ENCODE measurements at places on chromosomes 12 and 14.

DNA sequence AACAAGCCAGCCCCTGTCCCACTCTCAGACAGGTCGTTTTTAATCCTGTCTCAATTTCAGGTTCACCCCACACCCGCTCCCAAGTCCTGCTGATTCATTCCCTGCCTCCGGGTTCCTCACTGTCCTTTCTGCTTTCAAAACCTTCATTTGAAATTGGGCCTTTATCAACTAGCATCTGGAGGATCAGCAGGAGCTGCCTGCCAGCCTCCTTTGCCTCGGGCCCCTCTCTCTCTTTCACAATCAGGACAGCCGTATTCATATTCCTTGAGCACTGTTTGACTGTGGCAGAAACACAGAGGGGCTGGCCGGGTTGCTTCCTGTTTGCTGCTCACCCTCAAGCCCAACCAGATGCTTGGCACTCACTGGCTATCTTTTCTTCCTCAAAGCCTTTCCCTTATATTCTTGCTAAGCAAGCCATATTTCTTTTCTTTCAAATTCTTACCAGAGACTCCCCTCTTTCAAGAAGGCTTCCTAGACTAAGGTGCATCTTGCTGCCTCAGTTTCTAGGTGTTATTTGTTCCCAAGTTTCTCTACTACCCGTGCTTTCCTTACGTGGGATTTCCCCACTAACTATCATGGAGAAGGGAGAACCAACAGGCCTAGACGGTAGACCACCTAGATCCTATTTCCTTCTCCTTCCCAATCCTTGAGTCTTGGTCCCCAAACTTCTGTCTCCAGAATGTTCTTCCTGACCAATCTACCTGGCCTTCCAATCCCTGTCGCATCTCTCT lies 3.0 kb downstream of the GALNT6 start:
- no peak for DNase-seq

DNA sequence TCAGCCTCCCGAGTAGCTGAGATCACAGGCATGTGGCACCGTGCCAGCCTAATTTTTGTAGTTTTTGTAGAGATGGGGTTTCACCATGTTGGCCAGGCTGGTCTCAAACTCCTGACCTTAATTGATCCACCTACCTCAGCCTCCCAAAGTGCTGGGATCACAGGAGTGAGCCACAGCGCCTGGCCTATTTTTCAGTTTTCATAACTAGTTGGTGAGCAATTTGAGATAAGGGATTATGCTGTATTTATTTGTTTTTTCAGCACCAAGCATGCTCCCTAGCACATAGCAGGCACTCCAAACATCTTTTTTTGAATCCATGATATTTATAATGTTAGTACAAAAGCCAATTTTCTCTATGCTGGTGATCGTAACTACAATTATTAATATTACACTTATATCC lies 541.2 kb downstream of the SNAPC1 start:
- no peak for DNase-seq

DNA sequence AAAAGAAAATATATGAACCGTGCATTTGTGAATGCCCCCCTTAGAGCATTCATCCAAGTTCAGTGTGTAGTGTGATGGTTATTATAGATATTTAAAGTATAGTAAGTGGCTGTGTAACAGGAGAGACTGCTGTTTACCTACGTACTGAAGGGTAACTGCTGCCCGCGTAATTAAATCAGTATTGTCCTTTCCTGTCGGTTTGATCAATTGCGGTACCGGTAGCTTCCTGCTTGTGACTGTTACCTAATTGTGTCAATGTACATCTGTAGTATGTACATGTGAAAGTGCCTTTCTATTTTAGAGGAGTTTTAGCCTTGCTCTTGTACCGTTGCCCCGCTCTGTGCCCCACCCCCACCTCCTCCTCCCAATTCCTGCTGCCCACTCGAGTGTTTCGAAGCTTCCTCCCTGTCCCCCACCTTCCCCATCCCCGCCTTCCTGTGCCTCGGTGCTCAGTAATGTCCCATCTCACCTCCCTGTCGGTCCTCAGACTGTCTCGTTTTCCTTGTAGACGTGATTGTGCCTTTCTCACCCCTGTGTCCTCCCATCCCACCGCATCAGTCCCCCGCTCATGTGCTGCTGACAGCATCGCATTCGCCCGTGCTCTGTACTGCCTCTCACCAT lies 75.0 kb downstream of the KICS2 start:
- DNase-seq: no peak

- no peak for DNase-seq
Observed at GRCh38 chr14:54291491-54292191, 105.2 kb upstream of the CDKN3 start.

GRCh38 chr12:98738002-98738401 lies 92.9 kb downstream of the APAF1 start:
- no peak for DNase-seq

GRCh38 chr12:117227000-117227653 lies 36.9 kb upstream of the FBXO21 start:
- no peak for DNase-seq

DNA sequence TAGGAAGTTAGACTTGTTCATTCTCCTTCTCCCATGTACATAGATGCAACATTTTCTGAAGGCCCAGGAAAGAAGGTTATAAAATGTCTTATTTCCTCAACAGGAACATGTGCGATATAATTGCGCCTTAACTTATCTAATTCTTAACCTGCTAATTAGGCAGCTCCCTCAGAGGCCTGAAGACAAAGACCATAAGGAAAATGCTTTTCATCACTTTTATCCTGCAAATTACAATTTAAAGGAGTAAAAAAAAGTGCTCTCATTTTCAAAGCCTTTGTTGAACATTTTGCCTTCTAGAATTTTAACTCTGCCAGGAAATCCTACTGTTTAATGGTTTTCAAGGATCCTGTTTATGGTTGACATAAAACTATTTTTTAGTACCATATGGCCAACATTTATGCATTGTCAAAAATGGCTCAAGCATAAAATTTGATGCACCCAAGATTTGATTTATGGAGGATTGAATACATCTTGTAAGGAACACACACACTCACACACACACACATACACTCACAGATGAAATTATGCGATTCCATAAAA lies 660.4 kb upstream of the TMEM132C start:
- DNase-seq: no peak

DNA sequence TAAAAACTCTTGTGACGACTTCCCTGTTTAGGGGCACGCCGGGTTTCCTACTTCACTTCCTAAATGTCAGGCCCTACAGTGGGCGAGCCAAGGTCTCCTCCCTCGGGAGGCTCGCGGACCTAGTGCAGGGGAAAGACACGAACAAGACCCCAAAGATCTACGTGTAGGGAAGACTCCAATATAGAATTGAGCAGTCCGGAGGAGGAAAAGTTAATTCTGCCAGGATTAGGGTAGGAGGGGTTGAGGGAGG lies 564 bp downstream of the ATXN3 start:
- DNase-seq: no peak

DNA sequence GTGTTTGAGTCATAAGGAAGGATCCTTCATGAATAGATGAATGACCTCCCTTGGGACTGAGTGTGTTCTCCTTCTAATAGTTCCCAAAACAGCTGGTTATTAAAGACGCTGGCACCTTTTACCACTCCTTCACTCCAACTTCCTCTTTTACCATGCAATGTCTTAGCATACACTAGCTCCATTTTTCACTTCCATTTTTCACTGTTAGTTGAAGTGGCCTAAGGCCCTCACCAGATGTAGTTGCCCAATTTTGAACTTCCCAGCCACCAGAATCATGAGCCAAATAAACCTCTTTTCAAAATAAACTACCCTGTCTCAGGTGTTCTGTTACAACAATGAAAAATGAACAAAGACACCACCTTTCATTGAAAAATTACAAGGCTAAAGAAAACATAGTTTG lies 64.7 kb downstream of the GPR65 start:
- no peak for DNase-seq
